ENCODE measurements at places on chromosomes 5 and 9.

GRCh38 chr9:29717631-29718030 lies 2144.3 kb upstream of the C9orf72 start:
- H3K4me1 ChIP-seq = no peaks in the 10 kb centered on the region
- H3K27ac ChIP-seq = no peak overlapping the region
- DNase-seq = no peak
- no peaks in the 10 kb centered on the region for H3K36me3 ChIP-seq

DNA sequence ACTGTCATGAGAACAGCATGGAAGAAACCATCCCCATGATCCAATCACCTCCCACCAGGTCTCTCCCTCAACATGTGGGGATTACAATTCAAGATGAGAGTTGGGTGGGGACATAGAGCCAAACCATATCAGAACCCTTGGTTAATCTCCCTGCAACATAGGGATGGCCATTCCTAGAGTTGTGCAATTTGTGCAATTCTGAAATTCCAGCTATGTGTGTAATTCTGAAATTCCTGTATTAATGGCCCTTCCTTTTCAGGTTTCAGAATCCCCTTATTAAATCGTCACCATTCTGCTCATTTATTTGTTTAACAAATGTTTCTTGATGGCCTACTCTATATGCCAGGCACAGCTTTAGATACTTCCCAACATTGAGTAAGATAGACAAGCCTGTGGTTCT lies 282.6 kb downstream of the SMARCA2 start:
- H3K27me3 ChIP-seq = no peaks in the 10 kb centered on the region
- no peak overlapping the region for H3K27ac ChIP-seq
- DNase-seq = no peak
- H3K36me3 ChIP-seq = no peaks in the 10 kb centered on the region
- H3K4me3 ChIP-seq = no peak overlapping the region

DNA sequence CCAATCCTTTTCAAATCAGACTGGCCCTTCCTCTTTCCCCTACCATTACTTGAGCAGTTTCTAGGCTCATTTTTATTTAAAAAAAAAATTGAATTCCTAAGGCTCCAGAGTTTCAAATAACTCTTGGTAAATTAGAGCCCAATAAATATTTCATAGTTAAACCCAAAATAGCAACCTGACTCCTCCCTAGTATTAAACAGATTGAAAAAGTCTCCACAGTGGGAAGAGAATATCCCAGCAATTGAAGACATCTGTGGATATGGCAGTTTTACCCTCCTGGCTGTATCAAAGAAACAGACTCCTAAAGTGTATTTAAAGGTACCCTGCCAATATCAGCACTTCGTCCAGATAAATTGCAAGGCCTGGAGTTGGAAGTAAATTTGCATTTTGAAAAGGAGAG lies 52.7 kb upstream of the GDNF start:
- DNase-seq = no peak
- H3K36me3 ChIP-seq = no peaks in the 10 kb centered on the region
- H3K4me3 ChIP-seq = no peak overlapping the region
- H3K4me1 ChIP-seq = peaks cover 40% of the 10 kb centered on the region
- H3K27ac ChIP-seq = no peak overlapping the region

DNA sequence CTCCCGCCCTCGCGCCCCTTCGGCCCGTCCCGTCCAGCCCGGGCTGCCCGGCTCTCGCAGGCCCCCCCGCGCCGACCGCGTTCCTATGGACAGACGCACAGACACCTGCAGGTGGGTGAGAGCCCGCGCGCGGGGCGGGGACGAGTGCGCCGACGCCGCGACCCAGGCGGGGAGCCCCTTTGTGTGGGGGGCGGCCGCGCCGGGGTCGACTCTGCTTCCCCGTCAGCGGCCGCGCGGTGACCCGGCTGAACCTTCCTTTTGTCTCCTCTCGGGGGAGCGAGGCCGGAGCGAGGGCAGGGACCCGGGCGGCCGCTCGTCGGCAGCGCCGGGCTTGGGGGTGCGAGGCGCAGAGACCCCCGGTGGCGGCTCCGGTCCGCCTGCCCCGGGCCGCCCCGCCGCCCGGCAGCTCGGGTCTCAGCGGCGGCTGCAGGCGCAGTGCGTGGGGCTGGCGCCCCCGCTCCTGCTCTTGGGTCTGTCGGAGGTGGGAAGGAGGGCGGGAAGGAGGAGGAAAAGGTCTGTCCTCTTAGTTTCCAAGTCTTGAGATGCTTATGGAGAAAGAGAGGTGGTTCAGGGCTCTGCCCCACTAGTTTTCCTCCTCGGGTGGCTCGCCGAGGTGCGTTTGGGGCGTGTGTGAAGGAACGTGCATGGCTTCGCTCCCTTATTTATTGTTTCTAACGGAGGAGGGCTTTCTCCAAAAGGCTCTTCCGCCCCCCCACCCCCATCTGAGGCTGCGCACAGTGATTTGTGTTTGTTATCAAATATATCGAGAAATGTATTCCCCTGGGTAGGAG lies 576 bp downstream of the KIAA1958 start:
- H3K4me3 ChIP-seq = peak overlapping the region; percentile 81
- peaks cover 11% of the 10 kb centered on the region for H3K4me1 ChIP-seq
- H3K27me3 ChIP-seq = no peaks in the 10 kb centered on the region
- peak overlapping the region; percentile 71 for H3K27ac ChIP-seq

- H3K4me3 ChIP-seq = no peak overlapping the region
- no peak for DNase-seq
- H3K27ac ChIP-seq = peak overlapping the region; percentile 64
- no peaks in the 10 kb centered on the region for H3K4me1 ChIP-seq
- no peaks in the 10 kb centered on the region for H3K36me3 ChIP-seq
Measured at GRCh38 chr5:179326122-179326927, 18.9 kb downstream of the ADAMTS2 start.

GRCh38 chr9:35616681-35617459 lies 1.3 kb downstream of the CD72 start:
- no peak for DNase-seq
- H3K27me3 ChIP-seq = peaks cover 8% of the 10 kb centered on the region
- H3K36me3 ChIP-seq = no peaks in the 10 kb centered on the region
